ENCODE measurements at places on chromosomes 2 and 18. TPM values are rescaled to one million over a fixed set of nuclear protein-coding genes. Genes with fewer than 3 reads are reported as not detected.

GRCh38 chr2:55330541-55331297 is 61.7 kb upstream of the MTIF2 start:
- H3K4me1 ChIP-seq: no peaks in the 10 kb centered on the region
- peaks cover 62% of the 10 kb centered on the region for H3K36me3 ChIP-seq
- no peak for DNase-seq
- no peak overlapping the region for H3K27ac ChIP-seq

ARHGAP25 gene
- total RNA-seq: 0.93 TPM

GRCh38 chr2:107027205-107027604 is 141.2 kb upstream of the ST6GAL2 start:
- no peak for DNase-seq
- no peak overlapping the region for H3K4me3 ChIP-seq
- no peaks in the 10 kb centered on the region for H3K36me3 ChIP-seq
- H3K27me3 ChIP-seq: no peaks in the 10 kb centered on the region
- no peak overlapping the region for H3K27ac ChIP-seq

DNA sequence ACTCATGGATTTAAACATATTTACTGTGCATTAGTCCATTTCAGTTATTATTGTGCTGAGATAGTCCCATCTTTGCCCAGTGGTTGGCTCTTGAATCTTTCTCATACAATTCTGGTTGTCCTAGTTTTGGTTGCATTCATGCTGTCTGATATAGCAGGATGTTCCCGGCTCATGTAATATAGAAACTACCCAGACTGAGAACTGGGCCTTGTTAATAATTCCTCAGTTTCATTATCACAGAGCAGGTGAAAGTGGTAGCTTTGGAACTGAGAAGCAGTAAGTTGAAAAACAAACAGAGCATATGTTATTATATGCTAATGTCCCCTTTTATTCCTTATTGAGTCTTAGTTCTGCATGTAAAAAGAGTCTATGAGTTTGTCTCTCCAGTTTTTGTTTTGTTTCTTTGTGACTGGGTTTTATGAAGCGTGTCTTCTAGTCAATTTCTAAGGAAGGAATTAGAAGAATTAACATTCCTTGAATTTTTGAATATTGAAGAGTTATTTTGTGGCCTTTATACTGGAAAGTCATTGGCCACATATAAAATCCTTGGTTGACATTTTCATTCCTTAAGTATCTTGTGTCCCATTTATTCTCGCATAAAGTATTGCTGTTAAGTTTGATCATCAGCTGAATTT is 43.3 kb downstream of the EIF5B start:
- H3K4me1 ChIP-seq: no peaks in the 10 kb centered on the region
- no peak overlapping the region for H3K4me3 ChIP-seq
- H3K36me3 ChIP-seq: peaks cover 82% of the 10 kb centered on the region
- H3K27me3 ChIP-seq: no peaks in the 10 kb centered on the region
- no peak overlapping the region for H3K27ac ChIP-seq

DNA sequence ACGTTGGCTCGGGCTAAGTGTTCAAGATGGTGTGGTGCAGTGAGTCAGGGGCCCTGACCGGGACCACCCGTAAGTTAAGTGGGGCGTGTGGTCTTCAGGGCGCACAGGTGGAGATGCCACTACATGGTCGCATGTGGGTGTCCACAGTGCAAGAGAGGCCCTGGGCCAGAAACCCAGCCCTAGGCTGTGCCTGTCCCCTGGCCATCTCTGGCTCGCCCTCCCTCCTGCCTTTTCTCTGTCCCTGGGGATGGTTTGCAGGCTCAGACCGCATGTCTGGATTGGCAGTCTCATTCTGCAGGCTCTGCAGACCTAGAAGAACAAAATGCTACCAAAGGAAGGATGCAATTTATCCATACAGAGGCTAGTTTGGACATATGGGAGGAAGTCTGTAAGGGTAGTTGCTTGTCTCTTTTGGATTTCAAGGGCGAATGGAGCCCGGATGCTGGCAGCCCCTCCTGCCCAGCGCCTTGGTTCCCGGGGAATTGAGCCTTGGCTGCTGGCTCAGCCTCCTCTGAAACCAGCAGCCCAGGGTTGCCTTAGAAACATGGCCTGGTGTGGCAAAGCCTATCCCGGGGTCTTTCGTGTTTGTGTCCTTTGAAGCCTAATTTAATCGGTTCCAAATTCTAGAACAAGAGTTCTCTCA is 417.5 kb upstream of the HS6ST1 start:
- peaks cover 18% of the 10 kb centered on the region for H3K4me1 ChIP-seq
- no peak for DNase-seq
- no peaks in the 10 kb centered on the region for H3K36me3 ChIP-seq
- no peaks in the 10 kb centered on the region for H3K27me3 ChIP-seq
- no peak overlapping the region for H3K27ac ChIP-seq

MAP4K3 gene
- total RNA-seq: 30.2 TPM

USP37 gene
- total RNA-seq: 11.6 TPM

ANKRD30BL gene
- total RNA-seq: not detected
